ENCODE measurements at places on chromosomes 5 and 9. TPM values are rescaled to one million over a fixed set of nuclear protein-coding genes. Genes with fewer than 3 reads are reported as not detected.

- DNase-seq: no peak
Measured at GRCh38 chr5:94853120-94853519, 234.7 kb downstream of the SLF1 start.

DNA sequence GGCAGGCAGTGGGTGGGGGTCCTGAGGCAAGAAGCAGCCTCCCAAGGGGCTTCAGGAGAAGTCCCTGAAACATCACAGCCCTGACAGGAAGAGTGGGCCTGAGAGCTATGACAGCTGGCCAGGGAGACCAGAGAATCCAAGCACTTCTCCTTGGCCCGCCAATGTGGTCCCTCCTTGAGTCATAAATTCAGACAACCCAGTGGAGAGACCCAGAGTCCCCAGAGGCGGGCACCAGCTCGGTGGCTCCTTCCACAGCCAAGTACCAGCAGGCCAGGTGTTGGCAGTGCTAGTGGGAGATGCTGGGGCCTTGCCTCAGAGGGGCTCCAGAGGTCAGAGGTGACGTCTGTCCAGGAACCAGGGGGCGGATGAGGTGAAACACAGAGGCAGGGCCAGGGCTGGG lies 1.6 kb upstream of the DOK3 start:
- DNase-seq: no peak

DNA sequence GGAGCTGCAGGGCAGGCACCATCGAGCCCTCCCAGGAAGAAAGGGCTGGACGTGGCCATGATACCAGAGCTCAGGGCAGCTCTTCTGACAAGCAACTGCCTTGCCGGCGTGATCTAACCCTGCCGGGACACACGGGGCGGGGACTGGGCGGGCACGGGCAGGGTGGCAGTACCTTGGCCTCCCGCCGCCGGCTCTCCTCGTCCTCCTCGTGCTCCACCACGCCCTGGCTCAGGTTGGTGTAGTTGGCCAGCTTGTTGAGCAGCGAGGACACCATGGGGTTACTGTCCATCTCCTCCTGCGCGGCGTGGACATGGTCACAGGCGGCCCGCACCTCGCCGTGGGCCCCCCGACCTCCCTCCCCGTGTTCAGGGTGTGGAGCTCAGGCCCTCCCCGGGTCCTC lies 18.5 kb downstream of the SLC12A7 start:
- DNase-seq: peak; percentile 73

DNA sequence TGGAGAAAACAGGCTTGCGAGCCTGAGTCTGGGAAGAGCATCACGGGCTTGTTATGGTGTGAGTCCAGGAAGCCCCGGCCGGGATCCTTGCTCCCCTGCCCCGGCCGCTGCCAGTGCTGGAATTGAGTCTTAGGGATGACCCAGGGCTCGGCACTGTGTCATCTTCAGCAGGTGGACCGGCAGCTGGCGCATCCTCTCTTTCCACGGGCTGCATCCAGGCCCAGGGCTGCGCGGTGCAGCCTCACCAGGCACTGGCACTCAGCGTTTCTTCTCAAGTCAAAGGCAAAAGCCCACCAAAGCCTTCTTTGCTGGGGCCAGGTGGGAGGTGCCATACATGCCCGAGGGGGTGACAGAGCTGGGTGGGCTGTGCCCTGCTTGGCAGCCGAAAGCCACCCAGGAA lies 46.6 kb downstream of the COL5A1 start:
- DNase-seq: no peak

DNA sequence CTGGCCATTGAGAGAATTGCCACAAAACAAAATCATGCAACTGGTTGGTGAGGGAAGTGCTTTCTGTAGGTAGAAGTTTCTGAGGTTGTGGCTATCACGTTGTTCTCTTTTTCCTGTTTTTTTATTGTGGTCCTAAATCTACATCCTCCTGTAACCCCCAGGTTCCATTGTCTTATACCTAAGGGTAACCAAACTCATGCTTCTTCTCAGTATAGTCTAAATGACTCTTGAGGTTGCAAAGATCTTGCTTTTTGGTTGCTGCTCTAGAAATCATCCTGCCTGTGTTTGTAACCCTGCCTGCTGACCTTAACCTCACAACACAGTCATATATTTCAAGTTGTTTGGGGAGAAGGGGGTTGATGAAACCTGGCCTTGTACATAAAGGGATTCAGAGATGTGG lies 273.1 kb downstream of the CD180 start:
- DNase-seq: no peak

- DNase-seq: no peak
Measured at GRCh38 chr9:133489253-133490190, 10.6 kb upstream of the SLC2A6 start.

DNA sequence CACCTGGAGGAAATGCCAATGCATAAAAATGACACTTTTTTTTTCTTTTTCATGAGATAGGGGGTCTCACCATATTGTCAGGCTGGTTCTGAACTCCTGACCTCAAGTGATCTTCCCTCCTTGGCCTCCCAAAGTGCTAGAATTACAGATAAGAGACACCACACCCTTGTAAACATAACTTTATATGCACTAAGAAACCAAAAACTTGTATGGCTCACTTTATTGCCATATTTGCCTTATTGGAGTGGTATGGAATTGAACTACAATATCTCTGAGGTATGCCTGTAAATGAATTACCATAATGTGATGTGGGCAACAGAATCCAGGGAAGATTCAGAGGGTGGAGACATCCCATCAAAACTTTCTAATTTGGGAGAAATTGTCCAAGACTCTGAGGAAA lies 113.9 kb downstream of the UGCG start:
- DNase-seq: no peak

Gene GPR107
- total RNA-seq: 23.3 TPM

Gene PDZD2
- 120 TPM for total RNA-seq

Gene PHF24
- total RNA-seq: 0.11 TPM

Measured in left ventricle myocardium inferior (tissue), 1 donor.